ENCODE measurements at places on chromosomes 16 and 17. TPM values are rescaled to one million over a fixed set of nuclear protein-coding genes. Genes with fewer than 3 reads are reported as not detected.

CYBC1 gene
- 80.4 TPM for total RNA-seq

PARD6A gene
- total RNA-seq: 10.8 TPM

KPNB1 gene
- 742 TPM for total RNA-seq

CCDC144A gene
- 1.9 TPM for total RNA-seq

RNF222 gene
- total RNA-seq: 0.09 TPM

CACNG4 gene
- 6.0 TPM for total RNA-seq

SPNS3 gene
- not detected for total RNA-seq

ERAL1 gene
- total RNA-seq: 61.7 TPM

MYL4 gene
- 0.26 TPM for total RNA-seq

CLUH gene
- total RNA-seq: 97.0 TPM

KREMEN2 gene
- 14.6 TPM for total RNA-seq

CCDC47 gene
- total RNA-seq: 79.4 TPM

MMP2 gene
- 23.1 TPM for total RNA-seq

GP1BA gene
- total RNA-seq: not detected

PRR29 gene
- 1.5 TPM for total RNA-seq

CD7 gene
- total RNA-seq: 0.35 TPM

MARVELD3 gene
- 27.0 TPM for total RNA-seq

ZNF689 gene
- total RNA-seq: 21.9 TPM

KRTAP2-1 gene
- total RNA-seq: not detected

CTRB2 gene
- not detected for total RNA-seq

SLC22A31 gene
- 8.1 TPM for total RNA-seq

CTRB1 gene
- not detected for total RNA-seq

ABR gene
- total RNA-seq: 34.7 TPM

SLC13A2 gene
- total RNA-seq: not detected

TMEM220 gene
- total RNA-seq: 6.1 TPM

SEPTIN12 gene
- total RNA-seq: not detected

EEF2K gene
- total RNA-seq: 19.6 TPM

PRRT2 gene
- 14.6 TPM for total RNA-seq

ALOX15 gene
- total RNA-seq: 0.39 TPM

PROCA1 gene
- total RNA-seq: 15.0 TPM

POLR3E gene
- total RNA-seq: 101 TPM

NEUROD2 gene
- not detected for total RNA-seq

CDYL2 gene
- 5.4 TPM for total RNA-seq

TRIM72 gene
- 1.3 TPM for total RNA-seq

CHST4 gene
- 6.8 TPM for total RNA-seq

CD300E gene
- not detected for total RNA-seq

TLCD1 gene
- 50.7 TPM for total RNA-seq

CCT6B gene
- 1.7 TPM for total RNA-seq

SULT1A1 gene
- total RNA-seq: 5.0 TPM

CCL17 gene
- total RNA-seq: not detected

WSCD1 gene
- total RNA-seq: 33.6 TPM

RPS15A gene
- total RNA-seq: 1,990 TPM

TMEM11 gene
- 32.5 TPM for total RNA-seq

DYNLRB2 gene
- total RNA-seq: not detected

NTN1 gene
- 1.3 TPM for total RNA-seq

PRCD gene
- total RNA-seq: 0.46 TPM

GFAP gene
- total RNA-seq: 1.1 TPM

EEF2KMT gene
- total RNA-seq: 18.1 TPM

HAS3 gene
- total RNA-seq: 98.4 TPM

CHAD gene
- total RNA-seq: 0.46 TPM

TEKT1 gene
- not detected for total RNA-seq

FBXL16 gene
- total RNA-seq: 9.6 TPM

TP53TG3D gene
- total RNA-seq: not detected

GPR139 gene
- not detected for total RNA-seq

GPRC5C gene
- 15.5 TPM for total RNA-seq

SCNN1B gene
- 0.35 TPM for total RNA-seq
